Mononuclear cell (primary cell): ENCODE measurements at places on chromosomes 1 and 21. TPM values are rescaled to one million over a fixed set of nuclear protein-coding genes. Genes with fewer than 3 reads are reported as not detected.

The MPZ gene
- total RNA-seq, result 1.0 TPM

The ST6GALNAC5 gene
- not detected for total RNA-seq

The KPRP gene
- not detected for total RNA-seq

The PATJ gene
- 45.0 TPM for total RNA-seq

The KIAA1614 gene
- 2.0 TPM for total RNA-seq

The PPFIA4 gene
- total RNA-seq, result 0.73 TPM

The DLGAP3 gene
- 0.21 TPM for total RNA-seq

The TEX50 gene
- not detected for total RNA-seq

The DNM3 gene
- total RNA-seq, result 20.5 TPM

The VWA1 gene
- total RNA-seq, result 0.10 TPM

The CNTN2 gene
- 0.21 TPM for total RNA-seq

The LHX4 gene
- 0.10 TPM for total RNA-seq

The CTXND2 gene
- total RNA-seq, result not detected

The OR2L8 gene
- total RNA-seq, result 0.31 TPM

The ITLN2 gene
- not detected for total RNA-seq

The CD5L gene
- total RNA-seq, result not detected

The EPHA10 gene
- not detected for total RNA-seq

The TFF2 gene
- total RNA-seq, result not detected

The CFH gene
- total RNA-seq, result 1.6 TPM

The CYP4B1 gene
- not detected for total RNA-seq

The NR1I3 gene
- 0.31 TPM for total RNA-seq

The IFI44L gene
- total RNA-seq, result 29.3 TPM

The L1TD1 gene
- 0.21 TPM for total RNA-seq

The NOS1AP gene
- under 0.01 TPM for total RNA-seq

The DMBX1 gene
- not detected for total RNA-seq

The RBM11 gene
- 10.6 TPM for total RNA-seq

The EFNA1 gene
- total RNA-seq, result 0.84 TPM

The PROX1 gene
- total RNA-seq, result 0.31 TPM

The COL24A1 gene
- total RNA-seq, result 0.84 TPM

The PGLYRP4 gene
- total RNA-seq, result not detected

The LRRC39 gene
- total RNA-seq, result 1.3 TPM

The KCNT2 gene
- total RNA-seq, result 0.21 TPM

The SH2D1B gene
- total RNA-seq, result 14.0 TPM

The DAB1 gene
- 0.42 TPM for total RNA-seq

The C1orf94 gene
- not detected for total RNA-seq

The HSD11B1 gene
- total RNA-seq, result 0.10 TPM

The PLEKHG5 gene
- 2.1 TPM for total RNA-seq
